ENCODE measurements at places on chromosomes 4 and X. TPM values are rescaled to one million over a fixed set of nuclear protein-coding genes. Genes with fewer than 3 reads are reported as not detected.

GPR119 gene
- not detected for total RNA-seq

FRG1 gene
- total RNA-seq: 33.9 TPM

FOXR2 gene
- not detected for total RNA-seq

MAGEB2 gene
- not detected for total RNA-seq

SHROOM3 gene
- 1.0 TPM for total RNA-seq

TRPC3 gene
- 0.07 TPM for total RNA-seq

BMP3 gene
- total RNA-seq: not detected

DNAAF6 gene
- not detected for total RNA-seq

C4orf50 gene
- under 0.01 TPM for total RNA-seq

EVC2 gene
- 2.5 TPM for total RNA-seq

ETDB gene
- total RNA-seq: not detected

SLITRK4 gene
- 6.7 TPM for total RNA-seq

EXOSC9 gene
- 55.1 TPM for total RNA-seq

RAP1GDS1 gene
- total RNA-seq: 49.3 TPM

NOX1 gene
- not detected for total RNA-seq

AKAP4 gene
- not detected for total RNA-seq

SYNPO2 gene
- 0.30 TPM for total RNA-seq

RHOH gene
- total RNA-seq: 3.3 TPM

CCNA2 gene
- 107 TPM for total RNA-seq

BEX3 gene
- total RNA-seq: 218 TPM

Measured in mammary microvascular endothelial cell (primary cell).